ENCODE measurements at places on chromosomes 7 and 10.

- no peak for DNase-seq
These were observed 10.1 kb downstream of the OTUD1 start for GRCh38 chr10:23448802-23449570.

- no peak for DNase-seq
These were observed 39.3 kb downstream of the RABGEF1 start for GRCh38 chr7:66779669-66780409.

DNA sequence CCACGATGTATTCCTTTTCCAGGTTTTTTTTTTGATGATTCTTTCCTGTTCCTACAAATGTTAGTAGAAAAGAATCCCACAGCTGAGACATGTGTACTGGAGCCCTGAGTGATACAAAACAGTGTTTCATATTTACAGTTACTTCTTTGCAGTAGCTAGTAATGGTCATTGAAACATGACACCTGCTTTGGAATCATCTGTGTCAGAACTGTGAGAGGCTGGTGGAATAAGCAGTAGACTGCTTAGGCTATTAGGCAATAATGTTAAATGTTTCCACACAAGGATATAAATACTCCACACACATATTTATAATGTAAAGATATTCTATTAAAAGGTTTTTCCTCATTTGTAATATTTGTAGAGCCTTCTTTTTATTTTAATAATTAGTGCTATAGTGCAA is 394.0 kb downstream of the THSD7A start:
- DNase-seq, result no peak

GRCh38 chr10:122390679-122391078 is 16.2 kb downstream of the PLEKHA1 start:
- no peak for DNase-seq

DNA sequence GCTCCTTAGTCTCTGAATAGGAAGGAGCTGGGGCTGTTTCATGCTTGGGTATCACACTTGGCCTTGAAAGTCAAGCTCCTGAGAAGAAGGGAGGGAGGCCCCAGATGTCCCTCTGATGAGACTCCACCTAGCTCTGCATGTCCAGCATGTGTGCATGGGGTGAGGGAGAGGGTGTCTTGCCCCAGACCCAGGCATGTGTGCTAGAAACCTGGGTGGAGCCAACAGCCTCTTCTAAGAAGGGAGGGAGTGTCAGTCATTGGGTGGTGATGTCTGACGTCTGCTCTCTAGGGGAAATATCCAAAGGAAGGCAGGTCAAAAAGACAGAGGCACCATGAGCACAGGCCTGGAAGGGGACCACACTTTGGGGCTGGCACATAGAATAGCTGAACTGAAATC is 159.0 kb downstream of the CDH23 start:
- DNase-seq, result no peak

DNA sequence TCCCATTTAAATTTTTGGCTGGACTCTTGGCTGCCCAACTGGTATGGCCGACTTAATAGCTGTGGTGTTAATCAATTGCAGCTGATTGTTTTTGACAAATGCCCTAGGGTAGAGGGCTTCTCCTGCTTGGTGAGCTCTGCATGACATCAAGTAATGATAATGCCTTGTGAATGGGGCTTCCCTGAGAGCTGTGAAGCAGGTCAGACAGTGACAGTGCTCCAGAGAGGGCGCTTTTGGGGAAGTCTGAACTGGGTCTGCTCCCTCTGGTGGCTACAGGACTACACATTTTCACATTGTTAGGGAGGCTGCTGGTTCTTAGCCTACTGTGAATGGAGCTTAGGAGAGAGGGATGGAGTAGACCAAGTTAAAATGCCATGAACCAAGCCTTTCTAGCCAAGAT is 98.8 kb downstream of the SDK1 start:
- no peak for DNase-seq

DNA sequence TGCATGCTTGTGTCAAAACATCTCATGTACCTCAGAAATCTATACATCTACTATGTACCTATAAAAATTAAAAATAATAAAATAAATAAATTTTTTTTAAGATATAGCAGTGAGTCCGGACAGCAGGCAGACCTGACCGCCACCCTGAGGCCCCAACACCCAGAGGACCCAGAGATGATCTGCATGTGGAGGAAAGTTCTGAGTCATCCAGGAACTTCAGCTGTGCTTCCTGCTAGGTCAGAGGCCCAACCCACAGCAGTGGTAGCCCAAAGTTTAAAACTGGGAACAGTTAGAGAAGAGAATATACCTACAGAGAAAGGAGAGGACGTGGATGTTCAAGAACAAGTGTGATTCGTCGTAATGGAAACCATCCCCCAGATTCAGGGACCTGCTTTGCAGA is 683.7 kb upstream of the NRP1 start:
- DNase-seq, result no peak

DNA sequence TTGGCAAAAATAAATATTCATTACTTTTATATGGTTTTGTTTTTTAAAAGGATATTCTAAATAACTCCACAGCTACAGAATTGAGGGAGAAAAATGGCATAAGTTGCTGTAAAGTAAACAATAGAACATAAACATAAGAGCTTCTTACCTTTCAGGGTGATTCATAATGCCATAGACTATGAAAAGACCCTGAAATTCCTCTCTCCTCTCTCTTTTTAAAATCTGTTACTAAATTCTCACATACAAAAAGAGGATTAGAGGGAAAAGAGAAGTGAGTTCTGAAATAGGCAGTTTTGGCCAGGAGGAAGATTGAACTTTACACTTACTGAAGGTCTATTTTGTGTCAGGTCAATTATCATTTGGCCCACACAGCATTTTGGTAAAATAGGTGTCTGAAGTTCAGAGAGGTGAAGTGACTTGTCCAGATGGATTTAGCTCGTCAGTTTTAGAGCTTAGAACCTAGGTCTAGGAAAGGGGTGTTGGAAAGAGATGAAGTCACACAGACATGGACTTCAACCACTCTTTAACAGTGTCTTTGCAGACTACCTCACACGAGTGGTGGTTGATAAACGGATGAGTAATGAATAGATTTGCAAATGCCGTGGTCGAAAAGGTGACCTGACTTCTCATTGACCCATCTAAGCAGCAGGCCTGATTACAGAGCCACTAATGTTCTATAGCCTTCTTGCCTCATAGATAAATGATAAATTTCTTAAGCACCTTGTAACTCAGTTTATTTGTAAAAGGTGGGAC is 190.6 kb upstream of the CCDC6 start:
- DNase-seq, result no peak

DNA sequence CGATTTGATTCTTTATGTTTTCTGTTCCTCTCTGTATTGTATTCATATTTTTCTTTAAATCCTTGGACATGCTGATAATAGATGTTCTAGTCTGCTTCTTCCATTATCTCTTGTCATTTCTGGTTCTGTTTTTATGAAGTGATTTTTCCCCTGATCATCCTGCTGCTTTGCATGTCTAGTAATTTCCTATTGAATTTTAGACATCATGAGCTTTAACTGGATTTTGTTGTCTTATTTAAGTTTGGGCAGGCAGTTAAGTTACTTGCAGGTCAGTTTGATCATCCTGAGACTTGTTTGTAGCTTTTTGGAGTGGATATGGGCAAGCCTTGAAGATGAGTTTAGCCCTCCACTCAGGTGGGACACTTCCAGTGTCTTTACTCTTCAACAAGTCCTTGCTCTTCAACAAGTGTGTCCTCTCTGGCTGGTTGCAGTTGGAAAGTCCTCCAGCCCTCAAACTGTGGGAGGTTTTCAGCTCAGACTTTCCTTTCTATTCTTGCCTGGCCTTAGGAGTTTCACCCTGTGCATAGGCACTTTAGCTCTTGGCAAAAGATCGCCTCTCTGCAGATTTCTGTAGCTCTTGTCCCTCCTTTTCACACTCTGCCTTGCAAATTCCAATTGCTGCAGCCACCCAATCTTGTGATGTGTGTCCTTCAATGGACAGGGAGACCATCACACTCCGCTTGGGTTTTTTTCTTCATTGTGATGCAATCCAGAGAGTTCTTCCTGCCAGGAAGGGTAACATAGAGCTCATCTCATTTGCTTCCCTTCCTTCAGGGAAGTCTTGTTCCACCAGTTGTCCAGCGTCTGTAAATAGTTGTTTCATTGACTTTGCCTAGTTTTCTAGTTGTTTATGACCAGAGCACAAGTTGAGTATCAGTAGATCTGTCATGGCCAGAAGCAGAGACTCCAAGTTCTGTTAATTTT is 197.2 kb upstream of the SH2B2 start:
- DNase-seq, result no peak

- no peak for DNase-seq
These were observed 17.3 kb upstream of the ADARB2 start for GRCh38 chr10:1754506-1755153.

DNA sequence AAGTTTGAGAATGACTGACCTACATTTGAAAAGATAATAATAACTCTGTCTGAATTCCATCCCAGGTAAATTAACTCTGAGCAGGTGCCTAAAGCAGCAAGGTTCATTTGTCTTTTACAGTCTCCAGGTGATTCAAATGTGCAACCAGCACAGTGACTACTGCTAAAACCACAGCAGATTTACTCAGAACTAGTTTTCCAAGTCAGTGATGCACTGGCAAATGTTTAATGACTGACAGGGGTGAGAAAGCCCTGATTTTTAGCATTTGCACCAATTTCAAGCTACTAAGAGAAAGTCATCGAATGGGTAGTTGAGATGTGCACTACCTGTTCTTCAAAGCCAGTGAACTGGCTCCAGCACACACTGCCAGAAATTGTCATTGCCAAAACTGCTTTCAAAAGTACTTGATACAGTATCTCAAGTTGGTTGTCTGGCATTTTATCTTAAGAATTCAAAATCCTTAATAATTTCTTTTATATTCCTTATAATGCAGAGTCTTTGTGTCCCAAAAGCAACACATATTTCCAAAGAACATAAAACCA is 60.3 kb downstream of the ATOH7 start:
- no peak for DNase-seq

GRCh38 chr10:29857843-29858701 is 201.3 kb downstream of the JCAD start:
- DNase-seq, result no peak

DNA sequence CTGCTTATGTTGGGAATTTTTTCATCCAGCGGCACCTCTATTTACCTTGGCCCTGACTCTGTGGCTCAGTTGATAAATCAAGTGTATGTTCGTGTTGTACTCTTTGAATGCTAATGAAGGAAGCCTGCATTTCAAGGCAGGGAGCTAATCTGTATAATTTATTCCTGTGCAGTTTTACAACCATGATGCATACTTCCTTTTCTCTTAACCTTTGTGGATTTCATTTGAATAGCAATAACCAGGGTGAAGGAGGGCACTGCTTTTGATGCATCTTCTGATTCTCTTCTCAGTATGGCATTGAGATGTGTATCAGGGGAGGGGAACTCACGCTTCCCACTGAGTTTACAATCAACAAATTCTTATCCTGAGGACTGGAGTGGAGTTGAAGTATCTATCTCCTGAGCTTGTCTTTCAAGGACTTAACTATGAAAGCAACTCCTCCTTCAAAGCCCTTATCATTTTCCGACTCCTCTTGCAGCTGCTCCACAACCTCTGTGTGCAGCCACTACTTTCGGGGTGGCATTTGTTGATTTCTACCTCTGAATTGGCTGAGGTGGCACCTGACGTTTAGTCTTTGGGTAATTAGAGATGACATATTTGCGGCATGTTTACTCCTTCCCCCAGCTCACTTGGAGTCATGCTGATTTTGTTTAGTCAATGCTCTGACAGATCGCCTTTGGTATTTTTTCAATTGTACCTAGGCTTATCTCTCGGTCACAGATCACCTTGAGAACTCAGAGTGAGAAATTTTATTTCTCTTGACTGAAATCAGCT is 275.2 kb downstream of the PHTF2 start:
- no peak for DNase-seq

DNA sequence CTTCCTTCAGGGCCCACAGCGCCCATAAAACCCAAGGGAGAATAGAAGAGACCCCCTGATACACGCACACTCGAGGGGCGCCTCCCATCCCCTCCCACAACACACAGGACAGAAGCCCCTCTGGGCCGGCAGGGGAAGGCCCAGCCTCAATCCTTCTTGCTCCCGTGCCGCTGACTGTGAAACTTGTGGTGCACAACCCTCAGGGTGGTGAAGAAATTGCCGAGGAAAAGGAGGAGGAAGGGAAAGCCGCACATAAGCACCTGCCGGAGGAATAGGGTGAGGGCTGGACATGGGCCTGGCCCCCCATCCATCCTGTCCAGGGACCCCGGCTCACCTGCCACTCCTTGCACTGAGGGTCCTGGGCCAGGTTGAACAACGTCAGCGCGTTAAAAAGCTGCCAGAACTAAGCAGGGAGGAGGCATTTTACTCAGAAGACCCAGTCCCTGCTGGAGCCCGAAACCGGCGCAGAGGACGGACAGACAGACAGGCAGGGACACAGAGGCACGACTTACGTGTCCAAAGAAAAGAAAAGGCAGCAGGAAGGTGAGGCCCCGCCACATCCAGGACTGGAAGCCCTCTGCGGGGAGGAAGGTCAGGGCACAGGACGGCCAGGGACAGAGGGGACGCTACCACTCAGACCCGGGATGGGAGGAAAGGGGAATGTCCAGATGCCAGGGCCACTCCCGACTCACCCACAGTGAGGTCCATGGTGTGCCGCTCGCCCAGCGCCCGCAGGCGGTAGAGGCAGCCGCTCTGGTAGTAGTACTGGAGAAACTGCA is 7.2 kb downstream of the TMEM120A start:
- no peak for DNase-seq

- DNase-seq, result no peak
These were observed 993.1 kb downstream of the KCNMA1 start for GRCh38 chr10:76644476-76644875.

- DNase-seq, result no peak
These were observed 213.9 kb downstream of the ELFN1 start for GRCh38 chr7:1883834-1884582.

GRCh38 chr7:30027740-30028215 is 434 bp upstream of the PLEKHA8 start:
- DNase-seq, result no peak

GRCh38 chr10:35212856-35213255 is 86.2 kb downstream of the CREM start:
- no peak for DNase-seq

GRCh38 chr7:102287111-102287980 is 678 bp downstream of the SH2B2 start:
- DNase-seq, result peak; percentile 25

DNA sequence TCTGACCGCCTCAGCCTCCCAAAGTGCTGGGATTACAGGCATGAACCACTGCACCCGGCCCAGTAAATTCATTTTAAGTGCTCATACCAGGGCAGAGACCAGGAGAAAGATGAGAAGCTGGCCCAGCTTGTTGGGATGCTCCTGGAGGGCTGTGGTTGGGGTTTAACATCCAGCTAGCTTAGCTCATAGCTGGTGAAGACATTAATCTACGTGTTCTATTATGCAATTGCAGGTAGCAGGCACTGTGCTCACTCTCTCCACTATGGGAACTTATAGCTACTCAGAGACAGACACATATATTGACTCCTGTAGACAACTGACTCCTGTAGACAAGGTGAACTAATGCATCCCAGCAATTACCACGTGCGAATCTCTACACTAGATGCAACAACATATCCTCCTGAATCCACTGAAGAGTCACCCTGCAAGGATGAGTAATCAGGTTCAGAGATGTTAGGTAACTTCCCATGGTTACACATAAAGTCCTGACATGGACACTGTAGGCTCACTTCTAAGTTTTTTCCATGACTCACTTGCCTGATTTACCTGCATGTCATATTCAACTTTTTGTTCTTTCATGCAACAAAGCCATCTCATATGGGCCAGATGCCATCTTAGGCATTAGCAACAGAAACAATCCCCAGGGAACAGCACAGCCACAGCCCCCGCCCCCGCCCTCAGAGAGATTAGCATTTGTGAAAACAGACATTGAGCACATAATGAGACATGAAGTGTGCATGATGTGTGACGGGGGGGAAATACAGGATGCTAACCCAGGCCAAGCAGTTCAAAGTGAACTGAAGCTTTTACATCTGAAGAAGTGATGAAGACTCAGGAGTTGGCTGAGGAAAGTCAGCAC is 37.2 kb downstream of the ERLIN1 start:
- DNase-seq, result peak; percentile 45

- no peak for DNase-seq
These were observed 899.3 kb downstream of the SORCS3 start for GRCh38 chr10:105540381-105540780.

Data from stimulated activated naive CD8-positive, alpha-beta T cell treated with anti-CD3 and anti-CD28 coated beads, Interleukin-15, Interleukin-2, amounts not matched to agents 100 U/mL and 50 U/mL, for 24 hours (primary cell).